ENCODE measurements at places on chromosomes 4 and X.

DNA sequence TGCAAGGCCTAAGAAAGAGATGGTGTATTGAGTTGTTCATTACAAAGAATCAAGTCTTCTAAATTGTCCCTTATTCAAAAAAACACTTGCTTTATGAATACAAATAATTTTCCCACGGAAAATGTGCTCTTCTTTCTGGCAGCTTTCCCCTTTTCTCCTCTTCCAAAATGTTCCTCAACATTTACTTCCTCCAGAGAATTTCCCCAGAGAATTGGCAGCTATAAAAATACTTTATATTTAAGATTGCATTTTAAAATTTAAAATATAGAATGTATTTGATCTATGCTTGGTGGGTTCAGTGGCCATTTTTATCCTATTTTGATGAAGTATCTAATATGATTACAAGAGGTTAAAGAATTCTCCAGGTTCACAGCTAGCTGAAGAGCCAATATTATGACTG is 521.0 kb downstream of the IQCM start:
- DNase-seq = no peak

DNA sequence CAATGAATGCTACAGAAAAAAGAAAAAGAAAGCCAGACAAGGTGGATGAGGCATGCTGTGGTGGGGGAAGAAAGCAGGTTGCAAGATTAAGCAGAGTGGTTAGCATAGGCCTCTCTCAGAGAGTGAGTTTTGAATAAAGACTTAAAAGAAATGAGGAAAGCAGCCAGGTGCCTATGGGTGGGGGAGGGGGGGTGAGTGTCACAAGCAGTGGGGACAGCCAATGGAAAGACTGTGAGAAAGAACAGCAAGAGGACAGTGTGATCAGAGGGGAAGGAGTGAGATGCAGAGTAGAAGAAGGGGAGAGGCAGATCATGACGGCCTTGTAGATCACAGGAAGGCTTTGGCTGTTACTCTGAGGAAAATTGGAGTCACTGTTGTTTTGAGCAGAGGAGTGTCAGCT is 162.5 kb downstream of the SOX3 start:
- DNase-seq = no peak

DNA sequence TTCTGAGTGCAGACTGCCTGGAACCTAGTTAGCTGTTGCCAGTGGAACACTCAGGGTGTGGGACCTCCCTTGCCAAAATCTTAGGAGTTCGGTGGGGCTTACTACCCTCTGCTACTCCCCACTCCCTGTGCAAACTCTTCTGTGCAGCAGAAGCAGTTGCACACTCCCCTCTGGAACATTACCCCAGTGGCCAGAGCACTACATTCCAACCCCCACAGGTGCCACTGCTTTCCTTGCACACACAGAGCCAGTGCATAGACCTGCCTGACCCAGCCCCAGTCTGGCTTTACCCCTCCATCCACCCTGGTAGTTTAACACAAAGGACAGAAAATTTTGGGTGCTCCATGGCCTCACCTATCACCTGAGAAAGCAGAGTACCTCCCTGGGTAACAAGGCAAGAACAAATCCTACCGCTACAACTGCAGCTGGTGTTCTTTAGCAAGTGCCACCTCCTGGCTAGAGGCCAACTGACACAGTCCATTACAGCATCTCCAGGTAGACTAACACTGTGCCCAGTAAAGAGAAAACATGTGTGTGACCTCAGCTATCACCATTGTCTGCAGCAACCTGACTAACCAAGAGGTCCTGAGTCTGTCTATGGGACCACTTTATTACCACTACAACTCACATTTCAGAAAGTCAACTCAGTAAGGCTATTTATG is 11.5 kb upstream of the RASSF6 start:
- no peak for DNase-seq

- DNase-seq = no peak
Measured at GRCh38 chr4:80243274-80244018, 23.0 kb upstream of the FGF5 start.

DNA sequence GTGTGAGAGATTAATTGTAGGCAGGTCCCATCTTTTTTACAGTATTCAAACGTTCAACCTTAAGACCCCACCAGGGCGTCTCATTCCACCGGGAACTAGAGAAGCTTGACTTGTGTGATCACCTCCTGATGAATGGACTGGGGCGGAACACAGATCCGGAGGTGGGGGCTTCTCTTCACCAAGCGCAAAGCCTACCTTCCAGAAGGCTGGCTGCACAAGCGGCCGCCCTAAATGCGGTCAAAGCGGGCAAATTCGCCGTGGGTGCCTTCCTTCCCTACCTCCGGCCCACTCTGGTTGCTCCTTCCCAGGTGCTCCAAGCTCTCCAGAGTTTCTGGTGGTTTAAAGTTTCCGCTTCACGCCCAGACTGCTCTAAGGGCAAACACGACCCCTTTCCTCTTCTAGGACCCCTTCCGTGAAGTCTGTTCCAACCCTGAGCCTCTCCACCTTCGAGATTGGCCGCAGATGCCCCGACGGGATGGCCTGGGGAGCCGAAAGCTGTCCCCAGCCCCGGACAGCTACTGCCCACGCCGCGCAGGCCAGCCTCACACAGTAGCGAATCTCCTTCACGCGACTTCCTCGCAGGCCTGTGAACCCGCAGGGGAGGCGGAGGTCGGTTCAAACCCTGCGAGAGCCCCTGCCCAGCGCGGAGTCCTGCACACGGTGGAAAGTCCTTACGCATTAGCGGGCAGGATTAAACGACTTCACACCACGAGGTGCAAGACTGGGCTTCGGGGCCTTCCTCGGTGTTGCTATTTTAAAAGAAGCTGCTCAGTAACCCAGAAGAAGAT is 1.6 kb upstream of the WWC2 start:
- no peak for DNase-seq

DNA sequence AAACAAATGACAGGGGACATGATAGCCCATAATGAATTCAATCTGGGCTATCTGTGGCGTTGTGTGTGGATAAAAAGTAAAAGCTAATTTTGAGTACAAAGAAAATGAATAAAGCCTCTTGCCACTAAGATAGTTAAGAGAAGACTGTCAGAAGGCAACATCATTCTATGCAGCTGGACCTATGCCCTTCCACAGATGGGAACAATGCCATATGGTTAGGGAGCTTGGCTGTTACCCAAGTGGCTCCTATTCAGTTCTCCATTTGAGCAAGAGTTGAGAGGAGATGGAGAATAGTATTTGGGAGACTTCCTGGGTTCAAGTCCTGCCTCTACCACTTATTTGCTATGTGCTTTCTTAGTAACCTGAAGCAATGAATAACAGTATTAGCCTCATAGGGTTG is 107.7 kb downstream of the ANXA3 start:
- DNase-seq = no peak

DNA sequence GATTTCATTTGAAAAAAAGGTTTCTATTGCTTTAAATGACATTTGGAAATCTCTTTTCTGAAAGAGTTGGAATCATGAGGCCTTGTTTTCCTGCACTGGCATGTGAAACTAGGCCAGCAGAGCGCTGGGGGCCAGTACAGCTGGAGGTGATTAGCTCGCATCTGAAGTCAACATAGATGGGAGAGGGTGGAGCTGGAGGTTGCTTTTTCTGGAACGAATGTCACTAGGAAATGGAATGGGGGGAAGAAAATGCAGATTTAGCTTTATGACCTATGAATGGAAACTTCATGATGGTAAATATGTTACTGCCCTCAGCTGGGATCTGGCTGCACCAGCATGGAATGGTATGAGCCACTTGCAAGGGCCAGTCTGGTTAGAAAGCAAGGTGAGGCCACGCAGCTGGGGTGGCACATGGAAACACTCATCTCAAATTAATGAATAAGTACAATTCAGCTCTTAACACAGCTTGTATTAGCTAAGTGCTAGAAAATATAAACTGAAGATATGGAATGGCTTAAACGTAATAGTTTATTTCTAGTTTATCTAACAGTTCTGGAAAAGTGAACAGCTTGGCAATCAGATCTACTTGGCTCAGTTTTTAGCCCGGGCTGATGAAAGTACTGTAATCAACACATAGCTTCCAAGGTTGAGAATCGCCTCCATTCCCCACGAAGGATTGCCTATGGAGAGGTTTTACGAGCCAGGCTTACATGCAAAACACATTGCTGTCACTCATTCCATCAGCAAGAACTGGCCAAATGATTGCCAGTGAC is 32.5 kb downstream of the SLC10A6 start:
- no peak for DNase-seq

DNA sequence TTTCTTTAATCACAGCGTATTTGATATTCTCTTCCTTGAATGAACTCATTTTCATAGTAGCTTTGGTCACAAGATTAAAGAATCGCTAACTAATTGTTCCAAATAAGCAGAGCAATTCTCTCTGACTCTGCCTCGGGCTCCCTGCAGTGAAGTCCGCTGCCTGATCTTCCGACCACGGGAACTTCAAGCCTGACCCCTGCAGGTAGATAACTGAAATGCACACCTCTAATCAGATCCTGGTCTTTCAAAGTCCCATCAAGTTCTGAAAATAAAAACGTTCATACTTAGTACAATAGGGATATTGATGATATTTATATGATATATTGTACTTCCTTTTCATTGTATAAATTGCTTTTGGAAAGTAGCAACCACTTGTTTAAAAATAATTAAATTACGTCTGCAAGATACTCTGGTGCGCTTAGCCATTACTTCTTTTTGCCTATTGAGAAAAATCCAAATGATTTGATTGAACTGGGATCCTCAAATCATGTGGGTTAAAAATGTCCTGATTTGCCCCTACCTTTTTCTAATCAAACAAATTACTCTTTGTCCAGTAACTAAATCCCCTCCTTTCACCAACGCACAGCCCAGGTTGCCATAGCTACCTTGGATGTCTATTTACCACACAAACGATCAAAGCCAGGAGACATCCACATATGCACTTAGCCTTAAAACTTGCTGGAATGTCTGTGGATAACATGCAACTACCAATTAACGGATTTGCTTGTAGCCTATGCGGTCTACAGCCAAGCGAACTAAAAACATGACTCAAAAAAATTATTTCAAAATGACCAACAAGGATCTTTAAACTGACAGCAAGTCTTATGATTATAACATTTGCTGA is 4.2 kb downstream of the MID1 start:
- peak; percentile 8 for DNase-seq

- DNase-seq = no peak
Measured at GRCh38 chr4:849478-850175, 23.7 kb upstream of the CPLX1 start.

DNA sequence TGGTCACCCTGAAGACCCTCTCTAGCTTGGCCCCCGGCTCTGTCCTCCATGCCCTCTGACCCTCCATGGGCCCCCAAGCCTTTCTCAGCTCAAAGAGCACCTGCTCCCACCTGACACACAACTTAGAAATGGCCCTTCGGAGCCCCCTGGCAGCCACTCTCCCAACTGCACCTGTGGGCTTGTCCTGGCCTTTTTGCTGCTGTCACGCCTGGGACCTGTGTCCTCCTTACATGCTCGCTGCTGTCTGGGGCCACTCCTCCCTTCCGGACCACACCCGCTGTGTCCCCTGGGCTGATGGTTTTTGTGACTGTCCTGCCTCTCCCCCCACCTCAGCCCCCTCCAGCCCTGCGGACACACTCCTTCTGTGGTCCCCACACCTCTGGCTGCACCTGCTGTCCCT is 106.2 kb upstream of the AFAP1 start:
- no peak for DNase-seq

DNA sequence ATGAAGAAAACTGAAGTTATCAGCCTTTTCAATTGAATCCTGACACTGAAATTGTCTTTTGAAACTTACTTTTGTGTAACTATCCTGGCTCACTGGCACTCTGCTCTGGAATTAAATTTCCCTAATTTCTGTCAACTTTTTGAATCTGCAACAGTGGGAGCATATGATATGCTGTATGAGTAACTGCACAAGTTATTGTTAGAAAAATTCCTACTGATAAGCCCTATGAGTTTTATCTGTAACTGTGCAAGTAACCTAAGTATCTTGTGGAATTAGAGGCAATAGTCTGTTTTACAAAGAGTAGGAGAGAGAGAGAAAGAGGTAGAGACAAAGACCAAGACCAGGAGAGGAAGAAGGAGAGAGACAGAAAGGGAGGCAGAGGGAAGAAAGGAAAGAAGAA is 9.2 kb upstream of the HPGD start:
- DNase-seq = no peak

DNA sequence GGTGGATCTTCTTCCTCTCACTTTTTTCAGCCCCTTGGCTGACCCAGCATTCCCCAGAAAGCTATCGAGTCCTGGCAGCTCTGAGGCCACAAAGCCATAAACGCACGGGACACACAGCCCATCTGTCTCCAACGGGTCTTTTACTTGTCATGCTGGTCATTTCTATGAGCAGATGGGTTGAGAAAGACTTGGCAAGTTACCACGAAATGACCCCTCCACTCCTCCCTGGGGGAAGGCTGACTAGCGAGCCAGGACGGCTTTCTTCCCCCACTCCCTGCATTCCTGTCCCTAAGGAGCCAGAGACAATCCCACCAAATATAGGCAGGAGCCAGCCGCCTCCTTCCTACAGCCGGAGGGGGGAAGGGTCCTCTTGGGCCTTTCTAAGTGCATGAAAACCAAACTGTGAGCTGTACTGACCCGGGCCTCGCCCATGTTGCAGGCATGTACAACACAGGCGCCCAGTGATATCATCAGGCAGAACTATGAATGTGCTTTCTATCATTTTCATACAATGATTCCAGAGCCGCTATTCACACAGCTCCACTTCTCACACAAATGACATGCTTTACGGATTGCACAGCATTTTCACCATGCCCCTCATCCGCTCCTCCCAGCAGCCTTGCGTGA is 28.6 kb downstream of the AFAP1 start:
- DNase-seq = no peak

DNA sequence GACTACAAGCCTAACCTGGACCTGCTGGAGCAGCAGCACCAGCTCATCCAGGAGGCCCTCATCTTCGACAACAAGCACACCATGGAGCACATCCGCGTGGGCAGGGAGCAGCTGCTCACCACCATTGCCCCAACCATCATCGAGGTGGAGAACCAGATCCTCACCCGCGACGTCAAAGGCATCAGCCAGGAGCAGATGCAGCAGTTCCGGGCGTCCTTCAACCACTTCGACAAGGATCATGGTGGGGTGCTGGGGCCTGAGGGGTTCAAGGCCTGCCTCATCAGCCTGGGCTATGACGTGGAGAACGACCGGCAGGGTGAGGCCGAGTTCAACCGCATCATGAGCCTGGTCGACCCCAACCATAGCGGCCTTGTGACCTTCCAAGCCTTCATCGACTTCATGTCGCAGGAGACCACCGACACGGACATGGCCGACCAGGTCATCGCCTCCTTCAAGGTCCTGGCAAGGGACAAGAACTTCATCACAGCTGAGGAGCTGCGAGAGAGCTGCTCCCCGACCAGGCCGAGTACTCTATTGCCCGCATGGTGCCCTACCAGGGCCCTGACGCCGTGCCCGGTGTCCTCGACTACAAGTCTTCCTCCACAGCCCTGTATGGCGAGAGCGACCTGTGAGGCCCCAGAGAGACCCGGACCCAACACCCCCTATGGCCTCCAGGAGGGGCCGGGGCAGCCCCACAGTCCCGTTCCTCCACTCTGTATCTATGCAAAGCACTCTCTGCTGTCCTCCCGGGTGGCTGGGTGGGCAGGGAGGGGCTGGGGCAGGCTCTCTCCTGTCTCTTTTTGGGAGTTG is 486.2 kb downstream of the TRAM1L1 start:
- DNase-seq = no peak

- no peak for DNase-seq
Measured at GRCh38 chrX:30702736-30703135, 49.5 kb downstream of the GK start.

Measured in AML-193 (cell line).